ENCODE measurements at places on chromosomes 3 and 15.

DNA sequence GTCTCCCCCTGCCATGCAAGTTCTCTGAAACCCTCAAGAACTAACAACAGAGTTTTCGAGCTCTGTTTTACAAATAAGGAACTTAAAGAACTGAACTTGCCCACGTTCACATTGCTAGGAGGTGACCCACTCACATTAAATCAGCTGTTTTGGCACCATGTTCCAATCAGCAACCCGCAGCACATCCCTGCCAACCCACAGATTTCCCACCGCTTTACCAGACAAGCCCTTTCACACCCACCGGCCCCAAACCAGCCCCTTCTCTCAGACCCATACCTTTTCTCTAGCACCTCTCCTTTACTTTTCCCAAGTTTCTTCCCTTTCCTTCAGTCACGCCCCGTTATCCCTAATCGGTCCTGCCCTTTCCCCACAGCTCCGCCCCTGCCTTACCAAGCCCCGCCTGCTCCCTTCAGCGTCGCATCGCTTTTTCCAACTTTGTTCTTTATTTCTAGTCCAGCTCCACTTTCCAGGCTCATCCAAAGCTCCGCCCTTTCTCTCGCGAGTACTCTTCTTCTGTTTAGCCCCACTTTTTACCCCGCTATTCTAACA, 804 bp upstream of the BRPF1 start:
- DNase-seq, result no peak

- DNase-seq, result no peak
Observed at GRCh38 chr3:105399062-105399461, 32.4 kb downstream of the ALCAM start.

DNA sequence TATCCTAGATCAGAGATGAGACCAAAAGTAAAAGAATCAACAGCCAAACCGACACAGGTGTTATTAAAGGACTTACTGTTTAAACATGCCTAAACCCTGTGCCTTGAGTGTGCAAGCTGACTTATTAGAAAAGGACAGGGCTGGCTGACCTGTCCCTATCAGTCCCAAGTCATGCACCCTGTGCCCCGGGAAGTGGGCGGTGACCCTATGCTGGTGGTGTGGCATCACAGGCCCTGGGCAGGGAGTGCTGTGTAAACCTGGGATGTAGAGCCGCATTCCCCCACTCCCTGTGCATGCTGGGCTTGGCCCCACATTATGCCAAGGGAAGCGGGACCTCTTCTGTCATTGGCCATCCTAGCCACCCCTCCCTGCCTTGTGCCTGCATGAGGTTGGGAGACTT, 10.6 kb downstream of the DNAJA4 start:
- DNase-seq, result no peak

- no peak for DNase-seq
Observed at GRCh38 chr15:80816936-80817335, 37.8 kb downstream of the CEMIP start.

- no peak for DNase-seq
Observed at GRCh38 chr15:101092867-101093202, 159.0 kb downstream of the CHSY1 start.

GRCh38 chr3:66638717-66639116, 137.9 kb upstream of the LRIG1 start:
- DNase-seq, result no peak

- DNase-seq, result no peak
Observed at GRCh38 chr3:59246719-59247401, 197.0 kb upstream of the CFAP20DC start.

GRCh38 chr3:154745929-154746328, 315.9 kb upstream of the GPR149 start:
- DNase-seq, result no peak

DNA sequence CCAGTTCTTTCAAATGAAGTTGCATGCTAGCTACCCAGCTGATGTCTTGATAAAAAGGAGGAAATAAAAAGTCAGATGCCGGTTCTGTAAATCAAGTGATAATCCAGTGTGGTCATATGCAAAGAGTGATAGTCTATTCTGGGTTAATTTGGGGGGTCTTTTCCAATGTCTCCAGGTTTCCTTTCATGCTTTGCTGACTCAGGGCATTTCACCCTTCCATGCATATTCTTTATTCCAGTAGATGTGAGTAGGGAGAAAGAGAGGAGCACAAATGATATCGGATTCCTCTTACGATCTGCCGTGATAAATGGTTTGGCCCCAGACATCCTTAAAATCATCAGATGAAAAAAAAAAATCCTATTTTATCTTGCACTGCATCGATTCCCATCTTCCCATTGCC, 60.8 kb downstream of the ADAMTS9 start:
- no peak for DNase-seq

- DNase-seq, result no peak
Observed at GRCh38 chr3:117433427-117433826, 723.8 kb downstream of the TUSC7 start.

DNA sequence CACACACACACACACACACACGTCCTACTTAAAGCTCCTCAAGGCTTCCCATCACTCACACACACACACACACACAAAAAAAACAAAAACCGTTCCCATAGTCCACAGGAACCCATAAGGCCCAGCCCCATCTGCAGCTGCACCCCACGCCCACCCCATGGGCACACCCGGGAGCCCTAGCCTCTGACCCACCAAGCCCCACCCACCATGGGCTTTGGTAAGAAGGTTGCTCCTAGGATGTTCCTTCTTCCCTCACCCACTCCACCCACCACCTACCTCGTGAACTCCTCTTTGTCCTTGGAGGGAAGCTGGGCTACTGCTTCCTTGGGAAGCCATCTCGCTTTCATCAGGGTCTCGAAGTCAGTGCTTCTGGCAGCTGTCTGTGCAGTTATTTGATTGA, 115.1 kb downstream of the TPRA1 start:
- DNase-seq, result no peak

DNA sequence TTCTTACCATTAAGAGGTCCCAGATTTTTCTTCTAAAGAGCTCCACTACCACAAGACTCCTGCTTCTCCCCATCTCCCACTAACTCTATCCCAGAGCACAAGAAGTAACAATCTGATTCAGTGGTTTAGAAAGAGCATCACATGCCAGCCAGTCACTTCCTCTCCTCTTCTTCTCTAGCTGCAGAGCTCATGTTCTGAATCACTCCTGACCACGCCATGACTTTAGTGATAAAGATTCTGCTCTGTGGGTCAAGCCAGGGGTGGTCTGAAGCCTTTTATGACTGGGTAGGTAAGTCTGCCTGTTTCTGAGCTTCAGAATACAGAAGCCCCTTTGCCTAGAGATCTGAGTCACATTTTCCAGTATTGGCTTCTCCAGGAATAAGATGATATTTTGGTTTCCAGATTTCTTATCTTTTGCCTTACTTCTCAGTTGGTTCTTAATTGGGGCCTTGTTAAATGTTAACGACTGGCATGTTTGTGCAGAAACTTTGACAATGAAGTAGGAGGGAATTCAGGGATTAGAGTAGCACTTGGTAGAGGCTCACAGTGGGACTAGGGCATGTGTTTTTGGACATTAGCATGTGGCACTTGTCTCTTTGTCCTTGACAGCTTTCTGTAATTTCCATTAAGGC, 27.6 kb upstream of the ADAMTSL3 start:
- no peak for DNase-seq

DNA sequence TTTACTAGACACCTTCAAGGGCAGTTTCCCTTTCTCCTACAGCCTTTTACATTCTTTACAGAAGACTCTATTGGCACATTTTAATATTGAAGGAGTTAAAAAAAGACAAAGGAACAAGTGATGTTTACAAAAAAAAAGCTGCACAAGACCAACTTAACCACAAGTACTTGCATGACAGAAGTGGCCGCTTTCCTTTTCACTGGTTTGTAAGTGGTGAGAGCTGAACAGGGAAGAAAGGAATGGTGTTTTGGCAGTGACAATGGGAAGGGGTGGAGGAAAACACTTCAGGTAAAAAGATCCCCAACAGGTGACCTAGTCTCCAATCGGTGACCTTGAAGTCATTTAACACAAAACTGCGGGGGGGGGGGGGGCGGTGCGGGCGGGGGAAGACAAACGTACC, 1.1 kb downstream of the WDR72 start:
- DNase-seq, result no peak

DNA sequence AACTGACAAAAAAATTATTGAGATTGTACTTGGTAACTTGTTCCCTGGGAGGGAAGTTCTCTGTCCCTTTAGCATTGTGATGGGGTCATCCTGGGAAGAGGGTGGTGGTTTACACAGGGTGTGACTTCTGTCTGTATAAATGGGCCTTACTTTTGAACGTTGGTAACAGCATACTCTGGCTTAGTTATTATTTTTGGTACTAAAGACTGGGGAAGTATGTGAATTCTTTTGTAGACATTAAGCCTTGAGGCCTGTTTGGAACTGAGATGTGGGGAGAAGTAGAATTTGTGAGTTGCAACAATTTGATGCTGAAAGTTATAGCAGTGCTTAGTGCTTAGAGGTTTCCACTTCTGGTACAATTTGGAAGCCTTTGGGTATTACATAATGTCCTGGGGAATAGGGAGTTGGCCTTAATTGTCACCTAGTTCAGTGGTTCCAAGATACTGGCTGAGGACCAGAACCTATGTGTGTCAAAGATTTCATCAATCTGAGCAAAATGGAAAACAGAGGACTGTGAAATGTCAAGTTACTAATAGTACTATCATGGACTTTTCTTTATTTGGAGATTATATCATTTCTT, 15.9 kb downstream of the TLNRD1 start:
- no peak for DNase-seq

- DNase-seq, result peak; percentile 43
Observed at GRCh38 chr3:139111392-139112229, 66.9 kb upstream of the PRR23C start.

GRCh38 chr3:32246079-32246675, 7.7 kb downstream of the CMTM8 start:
- DNase-seq, result no peak

- DNase-seq, result no peak
Observed at GRCh38 chr3:50170689-50171088, 15.6 kb downstream of the SEMA3F start.

- no peak for DNase-seq
Observed at GRCh38 chr3:172980849-172981248, 160.2 kb downstream of the SPATA16 start.

- DNase-seq, result no peak
Observed at GRCh38 chr3:54862526-54862925, 65.3 kb downstream of the LRTM1 start.

DNA sequence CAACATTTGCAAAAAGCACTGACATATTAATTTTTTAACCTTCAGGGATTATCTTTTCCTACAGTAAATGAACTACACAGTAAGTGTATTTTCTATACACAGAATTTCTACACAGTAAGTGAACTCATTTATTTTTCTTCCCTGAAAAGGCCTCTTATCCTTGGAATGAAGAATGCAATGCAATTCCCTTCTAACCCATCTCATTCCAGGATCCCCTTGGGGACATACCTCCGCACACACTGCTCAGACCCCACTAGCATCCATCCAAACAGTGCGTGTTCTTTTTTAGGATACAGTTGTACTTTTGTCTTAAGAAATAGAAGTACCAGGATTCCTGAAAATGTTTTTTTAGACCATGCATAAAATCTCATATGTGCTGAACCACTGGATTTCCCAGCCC, 152.8 kb downstream of the UACA start:
- DNase-seq, result no peak

DNA sequence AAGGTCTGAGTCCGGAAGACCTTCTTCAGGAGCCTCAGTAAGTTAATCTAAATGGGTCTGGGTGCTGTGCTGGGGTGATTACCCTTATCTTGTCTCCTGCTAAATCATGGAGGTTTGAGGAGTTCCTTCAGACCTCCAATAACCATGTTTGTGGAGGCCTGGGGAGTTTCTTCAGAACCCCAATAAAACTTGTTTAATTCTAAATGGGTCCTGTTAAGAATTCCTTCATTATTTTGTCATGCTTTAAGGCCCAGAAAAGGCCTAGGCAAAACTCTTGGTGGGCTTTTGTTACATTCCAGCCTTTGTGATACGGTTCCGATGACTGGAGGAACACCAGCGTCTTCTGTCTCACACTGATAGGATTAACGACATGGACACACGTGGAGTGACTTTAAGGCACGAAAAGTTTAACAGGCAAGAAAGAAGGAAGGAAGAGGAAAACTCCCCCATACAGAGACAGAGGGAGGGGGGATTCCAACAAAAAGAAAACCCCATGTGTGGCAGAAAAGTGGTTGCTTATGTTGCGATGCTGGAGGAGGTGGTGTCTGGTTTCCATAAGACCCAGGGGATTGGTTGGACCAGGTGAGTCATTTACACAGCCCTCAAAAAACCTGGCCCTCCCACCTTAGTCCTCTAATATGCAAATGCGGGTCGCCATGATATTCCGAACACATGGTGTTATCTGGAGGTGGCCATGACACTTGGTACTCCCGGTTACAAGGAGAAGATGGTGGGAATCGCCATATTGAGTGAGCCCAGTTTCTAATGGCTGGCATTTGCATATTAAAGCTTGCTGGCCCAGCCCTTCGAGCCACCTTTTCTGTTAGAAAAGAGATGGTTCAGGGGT, 72.6 kb upstream of the MFGE8 start:
- no peak for DNase-seq

- DNase-seq, result no peak
Observed at GRCh38 chr15:95417761-95418160, 912.7 kb upstream of the NR2F2 start.

- DNase-seq, result no peak
Observed at GRCh38 chr3:8709287-8709686, 24.3 kb upstream of the CAV3 start.

DNA sequence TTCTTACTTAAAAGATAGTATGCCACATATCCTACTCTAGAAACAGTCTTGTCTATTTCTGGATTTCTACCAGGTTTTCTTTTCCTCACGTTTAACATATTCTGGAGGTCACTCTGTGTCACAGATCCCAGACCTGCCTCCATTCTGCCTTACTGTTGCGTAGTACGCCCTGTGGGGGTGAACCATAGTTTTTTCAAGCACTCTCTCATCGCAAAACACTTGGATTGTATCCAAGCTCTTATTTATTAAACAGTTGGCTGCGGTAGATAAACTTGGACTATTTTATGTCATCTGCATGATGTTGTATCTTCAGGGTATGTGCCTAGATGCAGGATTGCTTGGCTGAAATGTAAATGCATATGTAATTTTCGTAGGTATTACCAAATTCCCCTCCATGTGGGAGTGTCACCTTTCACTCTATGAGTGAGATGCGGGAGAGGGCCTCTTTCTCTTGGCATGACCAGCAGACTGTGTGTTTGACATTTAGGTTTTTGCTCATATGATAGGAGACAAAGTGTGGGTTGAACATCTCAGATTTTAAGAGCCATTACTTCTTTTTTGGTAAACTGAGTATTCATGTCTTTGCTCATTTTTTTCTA, 55.8 kb downstream of the ABTB1 start:
- no peak for DNase-seq

- DNase-seq, result no peak
Observed at GRCh38 chr3:38169027-38169317, 3.6 kb downstream of the OXSR1 start.

DNA sequence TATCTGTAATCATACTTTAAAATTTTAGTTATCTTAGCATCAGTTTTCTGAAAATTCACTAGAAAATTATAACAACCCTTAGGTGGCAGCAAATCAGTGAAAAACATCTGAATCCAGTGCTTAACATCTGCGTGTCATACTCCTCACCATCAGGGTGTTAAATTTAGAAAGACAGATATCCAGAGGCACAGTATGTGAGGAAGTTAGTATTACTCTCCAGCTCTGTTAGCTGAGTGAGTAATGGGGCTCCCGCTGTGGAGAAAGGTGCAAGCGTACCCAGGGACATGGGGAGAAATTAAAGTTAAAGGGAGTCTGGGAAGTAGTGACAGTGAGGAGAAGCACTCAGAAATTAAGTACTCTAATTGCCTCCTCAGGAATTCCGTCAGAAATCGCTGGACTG, 50.9 kb downstream of the CEP63 start:
- DNase-seq, result no peak
